ENCODE measurements at places on chromosomes 5 and 9.

DNA sequence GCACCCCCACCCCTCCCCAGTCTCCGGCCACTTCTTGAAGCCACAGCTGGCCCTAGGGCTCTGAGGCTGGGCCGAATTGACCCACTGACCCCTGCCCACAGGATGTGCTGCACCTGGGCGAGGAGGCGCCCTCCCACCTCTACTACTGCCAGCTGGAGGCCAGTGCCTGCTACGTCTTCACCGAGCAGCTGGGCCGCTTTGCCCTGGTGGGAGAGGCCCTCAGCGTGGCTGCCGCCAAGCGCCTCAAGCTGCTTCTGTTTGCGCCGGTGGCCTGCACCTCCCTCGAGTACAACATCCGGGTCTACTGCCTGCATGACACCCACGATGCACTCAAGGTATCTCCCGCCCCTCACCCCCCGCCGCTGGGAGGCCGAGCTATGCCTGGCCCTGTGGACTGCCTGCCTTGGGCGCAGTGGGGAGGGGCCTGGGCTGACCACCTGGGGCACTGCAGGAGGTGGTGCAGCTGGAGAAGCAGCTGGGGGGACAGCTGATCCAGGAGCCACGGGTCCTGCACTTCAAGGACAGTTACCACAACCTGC, 21.3 kb downstream of the HK3 start:
- no peak for DNase-seq

DNA sequence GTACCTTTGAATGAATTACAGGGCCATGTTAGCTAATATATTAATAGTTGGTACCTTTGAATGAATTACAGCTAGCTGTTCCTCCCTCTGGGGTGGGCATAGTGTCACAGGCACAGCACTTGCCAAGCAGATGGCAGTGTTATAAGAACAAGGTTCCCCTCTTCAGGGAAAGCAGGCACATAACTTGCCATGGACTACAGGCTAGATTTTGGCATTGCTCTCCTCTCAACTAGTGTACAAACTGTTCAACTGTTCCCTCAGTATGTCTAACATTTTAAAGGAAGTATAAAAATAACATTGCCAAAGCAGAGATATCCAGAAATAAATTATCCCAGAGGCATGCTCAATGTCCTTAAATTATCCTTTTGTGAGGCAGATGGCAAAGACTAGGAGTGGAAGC, 33.7 kb downstream of the ABITRAM start:
- DNase-seq: no peak

- DNase-seq: no peak
Measured at GRCh38 chr9:100715100-100715380, 137.2 kb downstream of the CAVIN4 start.

- DNase-seq: no peak
Measured at GRCh38 chr5:107524111-107524510, 146.6 kb downstream of the EFNA5 start.

GRCh38 chr5:76736679-76737556, 21.0 kb downstream of the F2R start:
- DNase-seq: no peak

- no peak for DNase-seq
Measured at GRCh38 chr5:130616161-130616560, 548.9 kb downstream of the HINT1 start.

DNA sequence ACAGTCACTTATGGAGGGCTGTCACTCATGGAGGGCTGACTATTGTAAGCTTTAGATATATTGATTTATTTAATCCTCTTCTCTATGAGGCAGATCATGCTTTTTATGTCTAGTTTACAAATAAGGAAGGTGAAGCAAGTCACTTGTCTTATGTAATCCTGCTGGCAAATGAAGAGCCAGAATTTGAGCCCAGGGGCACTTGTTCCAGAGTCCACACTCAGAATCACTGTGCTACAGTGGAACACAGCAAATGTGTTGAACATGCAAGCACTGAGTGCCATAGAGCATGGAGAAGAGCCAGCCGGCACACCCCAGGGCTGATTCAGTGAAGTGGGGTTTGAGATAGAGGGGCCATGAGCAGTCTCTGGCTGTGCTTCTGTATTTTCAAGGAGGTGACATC, 326.6 kb downstream of the MARCHF11 start:
- DNase-seq: no peak
